Hematopoietic multipotent progenitor cell treated with erythropoietin and hydrocortisone succinate and interleukin-3 and kit ligand, for 6 days (in vitro differentiated cells): ENCODE measurements at places on chromosomes 11 and 22.

- DNase-seq: no peak
Observed at GRCh38 chr22:37248251-37248650, 4.2 kb upstream of the RAC2 start.

GRCh38 chr22:25208743-25209505 is 9.3 kb downstream of the CRYBB3 start:
- DNase-seq: no peak

DNA sequence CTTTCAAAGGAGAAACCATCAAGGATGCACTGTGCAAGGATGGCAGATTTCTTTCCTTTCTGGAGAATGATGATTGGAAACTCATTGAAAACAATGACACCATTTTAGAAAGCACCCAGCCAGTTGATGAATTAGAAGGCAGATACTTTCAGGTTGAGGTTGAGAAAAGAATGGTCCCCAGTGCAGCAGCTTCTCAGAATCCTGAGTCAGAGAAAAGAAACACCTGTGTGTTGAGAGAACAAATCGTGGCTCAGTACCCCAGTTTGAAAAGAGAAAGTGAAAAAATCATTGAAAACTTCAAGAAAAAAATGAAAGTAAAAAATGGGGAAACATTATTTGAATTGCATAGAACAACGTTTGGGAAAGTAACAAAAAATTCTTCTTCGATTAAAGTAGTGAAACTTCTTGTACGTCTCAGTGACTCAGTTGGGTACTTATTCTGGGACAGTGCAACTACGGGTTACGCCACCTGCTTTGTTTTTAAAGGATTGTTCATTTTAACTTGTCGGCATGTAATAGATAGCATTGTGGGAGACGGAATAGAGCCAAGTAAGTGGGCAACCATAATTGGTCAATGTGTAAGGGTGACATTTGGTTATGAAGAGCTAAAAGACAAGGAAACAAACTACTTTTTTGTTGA is 9.8 kb downstream of the FAM111A start:
- no peak for DNase-seq

GRCh38 chr11:116312570-116313391 is 460.0 kb downstream of the BUD13 start:
- DNase-seq: peak; percentile 53

GRCh38 chr22:20273758-20274181 is 5.7 kb upstream of the RTN4R start:
- DNase-seq: no peak
